NCI-H2107 (cell line): ENCODE measurements at places on chromosomes 2 and 18.
A peak's percentile ranks its signal among the peaks of the same experiment; 100 is the strongest.

DNA sequence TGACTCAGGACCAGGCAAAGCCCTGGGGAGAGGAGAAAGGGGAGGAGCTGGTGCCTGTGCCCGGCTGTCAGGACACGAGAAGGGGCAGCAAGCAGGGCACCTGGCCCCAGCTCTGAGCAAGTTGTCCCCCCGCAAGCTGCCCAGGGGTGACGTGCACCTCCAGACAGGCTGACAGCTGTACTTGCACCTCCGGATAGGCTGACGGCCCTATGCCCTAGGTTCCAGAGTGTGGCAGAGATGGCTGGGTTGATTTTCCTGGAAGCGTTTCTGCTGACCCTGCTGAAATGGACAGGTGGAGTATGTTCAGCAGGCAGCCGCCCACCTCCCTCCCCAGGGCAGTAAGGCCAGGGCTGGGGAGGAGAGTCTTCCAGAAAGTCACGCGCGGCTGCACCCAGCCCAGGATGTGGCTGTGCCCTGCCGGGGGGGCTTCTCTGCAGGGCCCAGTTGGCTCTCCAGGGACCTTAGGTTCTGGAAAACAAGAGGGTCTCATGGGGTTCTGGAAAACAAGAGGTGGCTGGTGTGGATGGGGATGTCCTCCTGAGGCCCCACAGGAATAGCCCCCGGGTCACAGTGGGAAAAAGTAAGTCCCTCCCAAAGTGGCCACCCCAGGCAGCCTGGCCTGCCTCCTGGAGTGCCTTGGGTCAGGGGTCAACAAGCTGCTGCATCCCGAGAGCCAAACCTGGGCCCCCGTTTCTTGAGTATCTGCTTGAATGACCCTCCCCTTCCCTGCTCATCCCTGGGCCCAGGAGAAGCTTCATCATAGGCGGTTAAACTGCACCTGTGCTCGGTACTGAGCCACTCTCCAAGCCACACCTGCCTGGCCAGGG is 71.4 kb upstream of the OTOS start:
- DNase-seq = no peak

DNA sequence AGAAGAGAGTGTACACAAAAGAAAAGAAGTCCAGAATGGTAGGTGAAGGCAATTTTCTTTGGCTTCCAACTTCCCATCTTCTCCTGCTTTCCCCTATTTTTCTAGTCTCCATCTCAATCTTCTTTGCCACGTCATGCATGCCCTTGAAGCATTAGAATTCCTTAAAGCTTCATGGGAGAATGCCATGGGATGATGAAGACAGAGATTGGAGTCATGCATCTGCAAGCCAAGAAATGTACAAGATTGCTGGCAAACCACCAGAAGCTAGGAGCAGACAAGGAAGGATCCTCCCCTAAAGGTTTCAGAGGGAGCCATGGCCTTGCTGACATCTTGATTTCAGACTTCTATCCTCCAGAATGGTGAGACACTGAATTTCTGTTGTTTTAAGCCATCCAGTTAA is 305.9 kb downstream of the HRH4 start:
- DNase-seq = no peak

GRCh38 chr2:56266761-56267414 is 83.1 kb downstream of the CCDC85A start:
- no peak for DNase-seq

- DNase-seq = no peak
Observed at GRCh38 chr2:97734061-97735051, 21.0 kb downstream of the ZAP70 start.

GRCh38 chr18:56563568-56563967 is 74.8 kb downstream of the TXNL1 start:
- DNase-seq = peak; percentile 78

- DNase-seq = no peak
Observed at GRCh38 chr2:58553522-58553921, 312.4 kb upstream of the FANCL start.

DNA sequence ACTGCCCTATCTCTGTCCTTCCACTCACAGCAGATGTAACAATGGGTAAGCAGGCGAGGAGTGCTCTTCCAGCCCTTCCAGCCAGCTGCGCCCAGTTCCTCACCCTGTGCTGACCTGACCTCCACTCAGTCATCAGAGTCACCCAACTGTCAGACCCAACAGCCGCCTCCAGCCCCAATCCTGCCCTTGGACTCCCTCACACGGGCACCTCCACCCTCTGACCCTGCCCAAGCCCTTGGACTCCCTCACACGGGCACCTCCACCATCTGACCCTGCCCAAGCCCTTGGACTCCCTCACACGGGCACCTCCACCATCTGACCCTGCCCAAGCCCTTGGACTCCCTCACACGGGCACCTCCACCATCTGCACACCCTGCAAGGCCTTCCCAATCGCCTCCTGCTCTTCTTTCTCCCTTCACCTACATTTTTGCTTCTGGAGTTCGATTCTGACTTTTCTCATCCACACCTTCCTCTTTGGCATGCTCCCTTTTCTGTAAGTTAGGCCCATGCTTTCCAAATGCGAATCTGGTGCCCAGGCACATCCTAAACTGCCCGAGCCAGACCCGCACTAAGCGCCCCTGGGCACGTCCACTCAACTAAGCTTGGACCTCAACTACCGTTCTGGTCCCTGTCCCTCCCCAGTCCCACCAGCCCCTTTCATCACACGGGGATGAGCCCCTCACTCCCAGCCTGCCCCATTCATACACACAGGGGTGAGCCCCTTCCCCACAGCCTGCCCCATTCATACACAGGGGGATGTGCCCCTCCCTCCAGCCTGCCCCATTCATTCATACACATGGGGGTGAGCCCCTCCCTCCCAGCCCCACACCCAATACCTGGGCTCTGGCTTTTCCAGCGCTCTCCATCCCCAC is 15.9 kb downstream of the EIPR1 start:
- DNase-seq = no peak

DNA sequence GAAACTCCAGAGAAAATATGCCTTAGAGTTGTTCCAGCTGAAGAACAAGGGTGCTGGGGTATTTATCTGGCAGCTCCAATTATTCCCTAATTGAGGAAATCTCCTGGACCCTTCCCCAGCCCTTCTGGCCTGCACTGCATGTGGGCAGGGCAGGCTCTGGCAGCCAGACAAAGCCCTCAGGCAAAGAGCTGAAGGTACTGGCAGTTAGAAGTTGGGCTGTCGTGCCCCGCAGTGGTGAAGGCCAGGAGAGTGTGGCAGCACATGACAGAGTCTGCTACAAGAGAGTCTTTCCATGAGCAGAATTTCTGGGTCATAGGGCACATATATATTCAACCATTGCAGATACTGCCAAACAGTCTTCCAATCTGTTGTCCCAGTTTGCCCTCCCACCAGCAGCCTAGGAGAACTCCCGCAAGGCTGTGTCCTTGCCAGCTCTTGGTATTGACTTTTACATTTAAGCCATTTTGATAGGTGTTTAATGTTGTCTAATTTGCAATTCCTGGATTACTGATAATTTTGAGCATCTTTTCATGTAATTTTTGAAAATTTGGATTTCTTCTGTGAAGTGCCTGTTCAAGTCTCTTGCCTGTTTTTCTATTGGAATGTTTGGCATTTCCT is 26.6 kb downstream of the ONECUT2 start:
- no peak for DNase-seq

- DNase-seq = no peak
Observed at GRCh38 chr2:161426455-161426921, 10.4 kb downstream of the TBR1 start.

- no peak for DNase-seq
Observed at GRCh38 chr2:125405816-125406215, 1250.1 kb upstream of the GYPC start.

- DNase-seq = no peak
Observed at GRCh38 chr2:32981612-32982011, 34.9 kb downstream of the LTBP1 start.

DNA sequence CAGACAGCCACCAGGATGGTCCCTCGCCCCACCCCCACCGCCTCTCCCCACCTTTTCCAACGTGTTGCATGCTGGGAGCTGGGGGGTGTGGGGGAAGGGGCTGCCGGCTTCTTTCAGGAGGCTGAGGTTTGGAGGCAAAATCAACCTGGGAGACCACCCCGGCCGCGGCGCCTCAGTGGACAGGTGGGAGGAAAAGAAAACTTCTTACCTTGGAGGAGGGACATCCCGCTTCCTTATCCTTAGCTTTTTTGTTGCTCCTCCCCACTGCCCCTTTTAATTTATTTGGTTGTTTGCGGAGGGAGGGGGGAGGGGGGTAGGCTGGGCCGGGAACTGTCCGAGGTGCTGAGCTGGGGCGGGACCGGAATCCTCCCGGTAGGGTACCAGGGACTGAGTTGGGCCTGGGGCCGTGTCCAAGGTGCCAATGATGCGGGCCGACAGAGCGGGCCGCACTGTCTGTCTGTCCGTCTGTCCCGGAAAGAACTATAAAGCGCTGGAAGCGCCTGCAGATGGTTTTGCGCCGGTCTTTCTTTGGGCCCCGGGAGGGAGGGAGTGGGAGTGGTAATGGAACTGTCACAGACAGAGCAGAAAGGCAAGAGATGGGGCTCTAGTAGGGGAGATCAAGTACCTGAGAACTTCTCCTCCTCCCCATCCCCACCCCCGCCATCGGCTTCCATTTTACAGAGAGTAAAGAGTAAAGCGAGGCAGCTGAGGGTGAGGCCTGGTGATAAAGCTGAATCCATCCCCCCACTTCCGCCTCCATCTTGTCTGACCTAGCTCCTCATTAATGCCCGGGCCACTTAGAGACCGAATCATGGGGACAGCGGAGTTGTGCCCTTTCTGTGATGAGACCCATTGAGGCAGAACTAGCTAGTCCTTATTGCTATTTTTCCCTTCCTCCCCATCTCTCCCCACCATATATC is 2.4 kb downstream of the CDK5R2 start:
- no peak for DNase-seq

GRCh38 chr2:28067602-28068001 is 177.1 kb downstream of the BABAM2 start:
- no peak for DNase-seq

DNA sequence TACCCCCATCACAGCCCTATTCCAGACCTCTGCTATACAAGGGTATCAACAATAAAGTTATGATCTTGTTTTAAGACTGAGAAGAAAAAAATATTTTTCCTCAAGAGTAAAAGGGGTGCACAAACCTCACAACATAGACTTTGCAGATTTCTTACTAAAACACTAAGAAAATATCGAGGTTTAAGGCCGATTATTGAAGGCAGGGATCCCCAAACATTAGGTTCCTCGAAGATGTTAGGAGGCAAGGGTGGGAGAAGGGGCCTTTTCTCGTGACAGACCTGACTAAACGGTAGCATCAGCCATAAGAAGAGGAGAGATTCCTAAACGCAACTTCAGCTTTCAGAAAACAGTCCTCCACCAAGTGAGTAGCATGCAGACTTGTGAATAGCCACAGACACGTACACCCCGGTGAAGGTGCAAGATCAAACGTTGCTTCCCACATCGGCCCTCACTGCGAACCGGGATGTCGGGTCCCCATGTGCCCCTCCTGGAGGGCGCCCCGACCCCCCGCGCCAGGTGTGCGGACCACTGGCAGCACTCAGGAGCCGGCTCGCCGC is 678 bp downstream of the PIAS2 start:
- DNase-seq = no peak

DNA sequence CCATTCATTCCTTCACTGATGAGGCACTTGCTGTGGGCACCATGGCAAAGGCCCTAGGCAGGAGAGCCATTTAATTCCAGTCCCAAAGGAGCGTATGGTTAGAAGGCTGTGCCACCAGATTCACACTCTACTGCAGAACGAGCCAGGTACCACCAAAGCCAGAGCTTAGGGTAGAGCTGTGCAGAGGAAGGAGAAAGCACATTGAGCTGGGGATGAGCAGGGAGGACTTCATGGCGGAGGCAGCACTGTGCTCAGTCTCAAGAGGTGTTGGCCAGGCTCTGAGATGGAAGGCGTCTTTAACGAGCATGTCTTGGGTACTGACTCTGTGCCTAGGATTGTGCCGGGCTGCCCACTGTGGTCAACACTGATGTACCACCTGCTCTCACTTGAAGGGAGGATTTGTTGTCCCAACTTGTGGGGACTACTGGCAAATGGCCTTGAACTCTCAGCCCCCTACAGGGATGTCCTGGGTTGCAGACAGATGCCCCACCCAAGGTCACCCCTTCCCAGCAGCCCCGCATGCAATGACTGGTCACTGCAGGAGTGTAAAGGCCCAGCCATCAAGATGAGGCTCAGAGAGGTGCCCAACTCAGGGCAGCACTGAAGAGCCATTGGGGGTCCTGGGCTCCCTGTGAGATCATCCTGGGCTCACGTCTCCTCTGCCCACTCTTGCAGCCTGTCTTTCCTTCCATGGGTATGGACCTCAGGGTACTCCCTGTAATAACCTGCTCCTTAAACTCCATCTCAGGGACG is 251.4 kb downstream of the GLI2 start:
- DNase-seq = no peak

DNA sequence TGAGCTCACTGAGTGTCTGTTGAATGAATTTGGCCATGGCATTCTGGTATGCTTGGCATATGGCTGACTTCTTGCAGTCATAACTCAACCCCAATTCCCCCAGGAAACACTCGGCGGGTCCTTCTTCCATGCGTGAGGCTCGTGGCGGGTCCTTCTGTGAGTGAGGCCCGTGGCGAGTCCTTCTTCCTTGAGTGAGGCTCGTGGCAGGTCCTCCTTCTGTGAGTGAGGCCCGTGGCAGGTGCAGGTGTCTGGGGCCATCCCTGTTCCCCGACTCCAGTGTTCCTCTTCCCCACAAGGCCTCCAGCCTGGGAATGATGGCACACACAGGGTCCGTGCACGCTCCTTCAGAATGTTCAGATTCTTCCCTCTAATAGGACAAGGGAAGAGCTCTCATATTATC is 169.0 kb downstream of the EIPR1 start:
- DNase-seq = no peak

DNA sequence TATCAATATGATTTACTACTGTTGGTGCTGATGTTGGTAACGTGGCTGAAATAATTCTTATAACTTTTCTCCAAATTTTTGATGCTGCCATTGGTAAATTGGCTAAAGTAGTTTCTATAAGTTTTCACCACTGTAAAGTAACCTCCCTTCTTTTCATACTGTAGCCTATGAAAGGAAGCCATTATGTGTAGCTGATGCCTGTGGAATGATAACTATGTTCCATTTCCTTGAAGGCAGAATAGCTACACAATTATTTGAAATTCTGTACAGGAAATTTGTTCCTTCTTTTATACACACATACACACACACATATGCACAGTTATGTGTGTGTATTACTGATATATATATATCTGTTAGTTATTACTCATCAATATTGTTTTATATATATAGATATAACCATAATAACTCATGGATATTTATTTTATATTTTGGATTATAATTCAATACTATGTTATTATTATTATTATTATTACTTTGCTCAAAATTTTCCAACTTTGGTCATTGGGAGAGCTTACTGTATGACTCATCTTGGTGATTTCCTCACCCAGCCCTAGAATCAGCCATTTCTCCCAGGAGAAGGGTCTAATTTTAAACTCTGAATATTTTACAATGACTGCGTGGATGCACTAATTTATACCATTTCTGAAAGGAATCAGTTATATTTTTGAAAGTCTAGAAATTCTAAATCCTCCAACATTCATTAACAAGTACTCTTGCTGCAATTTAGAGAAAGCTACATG is 1677.7 kb downstream of the SUCLG1 start:
- no peak for DNase-seq

DNA sequence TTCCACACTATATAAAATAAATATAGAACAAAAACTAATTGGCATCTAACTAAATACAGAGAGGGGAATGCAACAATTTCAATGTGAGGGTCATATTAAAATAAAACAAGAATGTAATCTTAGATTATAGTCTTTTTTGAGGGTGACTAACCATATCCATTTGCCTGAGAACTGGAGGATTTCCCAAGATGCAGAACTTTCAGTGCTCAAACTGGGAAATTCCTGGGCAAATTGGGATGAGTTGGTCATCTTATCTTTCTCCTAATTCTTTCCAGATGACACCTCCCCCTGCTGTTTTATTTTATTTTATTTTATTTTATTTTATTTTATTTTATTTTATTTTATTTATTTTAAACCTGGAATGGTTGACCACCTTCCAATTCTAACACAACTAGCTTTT is 846.2 kb downstream of the SLC4A3 start:
- DNase-seq = no peak
